Stimulated activated CD4-positive, alpha-beta T cell treated with anti-CD3 and anti-CD28 coated beads, Interleukin-4, amount 100 ng/mL, for 24 hours (primary cell): ENCODE measurements at places on chromosomes 16 and 17.

- DNase-seq: no peak
Measured at GRCh38 chr16:23274968-23275367, 27.1 kb upstream of the SCNN1B start.

DNA sequence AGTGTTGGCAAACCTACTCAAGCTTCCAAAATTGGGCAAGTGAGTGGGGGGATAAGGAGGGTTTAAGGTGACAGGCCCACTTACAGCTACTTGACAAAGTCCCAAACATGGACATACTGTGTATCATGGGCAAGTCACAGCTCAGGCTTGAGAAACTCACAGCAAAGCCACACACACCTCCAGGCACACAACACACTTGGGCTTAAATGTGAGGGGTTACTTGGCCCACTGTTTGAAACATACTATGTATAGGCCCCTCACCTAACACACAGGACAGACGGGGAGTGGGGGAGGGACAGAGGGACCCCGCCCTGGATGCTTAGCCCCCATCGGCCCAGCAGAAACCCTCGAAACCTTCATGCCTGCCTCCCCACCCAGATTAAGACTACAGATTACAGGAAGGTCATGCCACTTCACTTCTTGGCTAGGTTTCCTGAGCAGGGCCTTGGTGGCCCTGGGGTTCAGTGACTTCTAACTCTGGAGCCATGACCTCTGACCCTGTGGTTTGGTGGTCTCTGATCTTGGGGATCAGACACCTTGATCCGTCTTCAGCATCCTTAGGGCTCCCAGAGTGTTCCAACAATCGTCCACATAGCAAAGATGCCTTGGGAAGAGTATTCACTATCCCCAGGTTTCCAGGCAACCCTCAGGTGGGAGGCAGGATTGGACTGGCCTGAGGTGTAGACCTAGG is 2.3 kb upstream of the SAMD14 start:
- no peak for DNase-seq

- no peak for DNase-seq
Measured at GRCh38 chr17:56305007-56305406, 151.7 kb downstream of the ANKFN1 start.

GRCh38 chr17:59754552-59754951 is 47.1 kb downstream of the VMP1 start:
- DNase-seq: peak; percentile 41

DNA sequence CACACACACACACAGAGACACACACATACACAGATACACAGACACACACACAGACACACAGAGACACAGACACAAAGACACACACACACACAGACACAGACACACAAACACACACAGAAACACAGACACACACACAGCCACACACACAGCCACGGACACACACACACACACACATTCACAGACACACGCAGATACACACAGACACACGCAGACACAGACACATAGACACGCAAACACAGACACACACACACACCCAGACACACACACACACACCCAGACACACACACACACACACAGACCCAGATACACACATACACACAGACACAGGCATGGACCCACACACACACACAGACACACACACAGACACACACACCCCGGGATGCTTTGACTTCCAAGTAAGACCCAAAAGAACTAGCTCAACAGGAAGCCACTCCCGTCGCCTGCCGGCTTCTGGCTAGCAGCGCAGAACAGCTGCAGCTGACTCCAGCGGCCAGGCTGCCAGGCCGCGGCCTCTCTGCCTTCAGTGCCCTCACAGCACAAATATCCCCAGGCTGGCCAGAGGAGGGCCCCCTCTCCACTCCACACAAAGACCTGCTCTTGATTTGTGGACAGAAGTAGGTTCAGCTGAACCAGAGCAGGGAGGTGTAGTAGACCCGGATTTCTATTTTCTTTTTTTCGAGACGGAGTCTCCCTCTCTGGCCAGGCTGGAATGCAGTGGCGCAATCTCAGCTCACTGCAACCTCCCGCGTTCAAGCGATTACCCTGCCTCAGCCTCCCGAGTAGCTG is 6.0 kb upstream of the CHRNE start:
- DNase-seq: peak; percentile 75

- no peak for DNase-seq
Measured at GRCh38 chr16:71792176-71792575, 16.5 kb downstream of the AP1G1 start.

- DNase-seq: no peak
Measured at GRCh38 chr16:4852221-4852872, 5.1 kb downstream of the UBN1 start.

GRCh38 chr17:16933317-16934132 is 38.4 kb downstream of the TNFRSF13B start:
- no peak for DNase-seq

GRCh38 chr17:75087558-75088453 is at the start of gene SLC16A5:
SLC16A5 (plus strand) TSS chr17:75087954; CDS start chr17:75093637, 5,683 bp downstream.
- DNase-seq: peak; percentile 44

GRCh38 chr16:69937465-69937951 is 13.6 kb upstream of the CLEC18A start:
- no peak for DNase-seq

DNA sequence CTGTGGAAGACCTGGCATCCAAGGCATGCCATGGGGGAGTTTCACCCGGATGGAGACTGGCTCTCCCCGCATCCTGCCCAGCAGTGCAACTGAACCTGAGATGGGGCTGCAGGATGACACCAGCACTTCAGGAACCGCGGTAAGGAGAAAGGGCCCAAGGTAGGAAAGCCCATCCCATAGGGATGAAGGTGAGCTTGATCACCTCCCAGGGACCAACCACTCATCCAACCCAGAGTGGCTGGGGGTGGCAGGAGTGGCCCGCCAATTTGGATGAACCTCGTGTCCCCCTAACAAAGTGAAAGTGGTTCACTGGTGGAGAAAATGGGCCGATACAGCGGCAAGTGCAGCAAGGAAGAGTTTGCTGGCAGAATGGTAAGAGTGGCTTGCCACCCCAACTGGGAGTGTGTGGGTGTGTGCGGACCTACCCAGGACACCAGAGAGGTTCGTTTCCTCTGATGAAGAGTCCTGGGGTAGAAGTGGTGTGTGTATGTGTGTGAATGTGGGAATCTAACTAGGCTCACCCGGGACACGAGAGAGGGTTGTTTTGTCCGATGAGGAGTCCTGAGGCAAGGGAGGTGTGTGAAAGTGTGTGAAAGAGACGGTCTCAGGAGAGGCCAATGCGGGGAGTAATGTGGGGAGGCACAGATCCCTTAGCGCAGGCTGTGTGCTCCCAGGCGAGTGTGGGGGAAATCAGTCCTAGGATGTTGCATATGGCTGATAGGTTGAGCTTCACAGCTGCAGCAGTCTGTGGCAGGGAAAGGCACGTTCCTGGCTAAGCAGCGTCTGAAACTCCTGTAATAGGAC is 22.6 kb downstream of the ACSM1 start:
- no peak for DNase-seq

DNA sequence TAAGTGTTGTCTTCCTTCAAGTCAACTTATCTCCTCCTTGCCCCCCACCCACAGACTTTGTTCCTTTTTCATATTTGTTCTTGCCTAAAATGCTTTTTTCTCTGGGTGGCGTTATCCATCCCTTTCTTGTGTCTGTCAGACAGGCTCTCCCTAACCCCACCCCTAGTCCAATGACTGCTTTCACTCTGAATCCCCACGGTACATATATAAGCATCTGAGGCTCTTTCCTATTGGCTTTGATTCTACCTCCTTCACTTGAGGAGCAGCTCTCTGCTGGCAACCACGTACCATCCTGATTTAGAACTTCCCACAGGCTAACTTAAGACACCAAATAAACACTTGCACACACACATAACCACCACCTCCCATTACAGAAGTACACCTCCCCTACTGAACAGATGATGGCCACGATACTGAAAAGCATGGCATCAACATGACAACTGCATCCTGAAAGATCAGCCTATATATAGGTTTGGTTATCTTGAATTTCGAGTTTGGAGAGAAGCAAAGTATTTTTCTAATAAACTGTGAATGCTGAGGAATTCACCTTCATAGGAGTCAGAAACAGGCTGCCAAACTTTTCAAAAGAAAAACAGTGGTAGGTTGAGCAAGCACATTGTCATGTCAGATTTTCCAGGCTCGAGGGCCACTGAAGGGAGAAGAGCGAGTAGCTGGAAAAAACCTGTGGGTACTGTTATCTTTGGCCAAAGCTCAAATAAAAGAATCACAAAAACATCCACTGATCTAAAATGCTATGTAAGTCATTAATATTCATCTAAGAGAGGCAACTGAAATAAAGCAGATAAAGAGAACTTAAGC is 24.3 kb downstream of the STAT3 start:
- DNase-seq: no peak

- DNase-seq: peak; percentile 91
Measured at GRCh38 chr17:77429969-77430752, 289.4 kb downstream of the SEC14L1 start.

DNA sequence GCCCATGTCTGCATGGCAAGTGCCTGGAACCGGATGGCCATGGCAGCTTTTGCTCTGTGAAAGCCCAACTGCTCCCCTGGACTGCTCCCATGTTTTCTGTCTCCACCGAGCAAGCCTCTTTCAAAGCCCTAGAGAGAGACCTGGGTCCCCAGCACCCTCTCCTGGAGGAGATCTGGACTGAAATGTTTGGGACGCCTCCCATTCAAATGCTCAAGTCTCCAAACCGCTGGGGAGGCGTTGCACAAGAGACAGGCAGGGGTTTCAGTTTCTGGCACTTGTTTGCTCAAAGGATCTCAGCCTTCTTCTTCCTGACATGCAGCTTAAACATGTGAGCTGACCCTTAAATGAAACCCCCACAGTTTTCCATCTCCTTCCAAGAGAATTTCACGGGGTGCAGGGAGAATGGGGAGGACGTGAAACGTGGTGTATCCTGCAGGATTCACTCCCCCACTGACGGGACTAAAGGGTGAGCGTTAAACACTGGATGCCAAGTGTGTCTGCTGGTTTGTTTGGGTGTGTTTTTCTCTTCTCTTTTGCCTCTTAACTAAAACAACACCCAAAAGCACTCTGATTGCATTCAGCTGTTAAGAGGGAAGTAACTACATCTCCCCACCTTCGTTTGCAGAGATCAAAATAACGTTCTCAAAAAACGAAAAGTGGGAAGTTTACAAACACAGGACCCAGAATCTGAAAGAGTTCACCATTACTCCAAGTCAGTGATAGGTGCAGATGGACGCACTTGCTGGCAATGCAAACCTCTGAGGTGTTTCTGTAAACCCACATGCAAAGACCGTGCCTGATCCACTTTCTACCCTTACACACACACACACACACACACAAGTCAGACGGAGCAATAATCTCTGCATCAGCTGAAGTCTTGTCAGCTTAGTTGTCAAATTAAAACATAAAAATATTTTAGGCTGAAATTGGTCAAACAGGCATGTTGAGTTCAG is 256.9 kb downstream of the C16orf95 start:
- DNase-seq: no peak

GRCh38 chr16:69840975-69841374 is 78.8 kb downstream of the WWP2 start:
- no peak for DNase-seq

DNA sequence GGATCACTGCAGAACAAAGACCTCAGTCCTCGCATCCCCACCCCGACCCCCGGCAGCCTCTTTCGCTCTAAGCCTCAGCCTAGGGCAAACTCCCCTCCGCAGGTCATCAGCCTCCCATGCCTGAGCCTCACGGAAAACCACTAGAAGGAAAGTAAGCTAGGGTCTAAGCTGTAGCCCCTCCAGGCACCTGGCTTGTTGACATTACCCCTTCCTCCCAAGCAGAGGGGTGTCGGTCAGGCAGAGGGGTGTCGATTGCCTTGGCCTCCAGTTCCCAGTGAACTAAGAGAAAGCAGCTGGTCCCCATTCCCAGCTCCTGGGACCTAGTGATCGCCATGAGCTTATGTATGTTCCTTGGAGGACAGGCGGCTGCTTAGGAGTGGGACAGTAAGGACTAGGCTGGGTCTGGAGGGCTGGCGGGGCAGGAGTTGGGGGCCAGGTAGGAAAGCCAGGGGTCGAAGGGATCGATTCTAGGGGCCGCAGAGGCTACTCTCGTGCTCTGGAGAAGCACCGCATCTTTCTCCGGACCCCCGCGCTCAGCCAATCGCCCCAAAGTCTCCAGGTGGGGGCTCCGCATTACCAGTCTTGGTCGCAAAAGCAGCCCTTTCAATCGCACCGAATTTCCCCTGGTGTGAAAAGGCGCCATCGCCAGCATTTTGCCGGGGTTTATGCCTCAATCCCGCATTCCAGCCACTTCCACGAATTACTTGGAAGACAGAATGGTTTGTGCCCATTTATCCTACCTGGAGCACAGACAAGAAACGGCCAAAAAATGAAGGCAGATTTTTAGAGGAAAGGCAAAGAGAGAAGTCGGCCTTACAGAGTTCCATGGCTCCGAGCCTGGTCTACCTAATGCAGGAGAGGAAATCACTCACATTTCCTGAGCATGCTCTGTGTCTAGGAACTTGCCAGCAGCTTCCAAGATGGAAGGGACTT is 21.3 kb upstream of the HOXB13 start:
- DNase-seq: no peak

DNA sequence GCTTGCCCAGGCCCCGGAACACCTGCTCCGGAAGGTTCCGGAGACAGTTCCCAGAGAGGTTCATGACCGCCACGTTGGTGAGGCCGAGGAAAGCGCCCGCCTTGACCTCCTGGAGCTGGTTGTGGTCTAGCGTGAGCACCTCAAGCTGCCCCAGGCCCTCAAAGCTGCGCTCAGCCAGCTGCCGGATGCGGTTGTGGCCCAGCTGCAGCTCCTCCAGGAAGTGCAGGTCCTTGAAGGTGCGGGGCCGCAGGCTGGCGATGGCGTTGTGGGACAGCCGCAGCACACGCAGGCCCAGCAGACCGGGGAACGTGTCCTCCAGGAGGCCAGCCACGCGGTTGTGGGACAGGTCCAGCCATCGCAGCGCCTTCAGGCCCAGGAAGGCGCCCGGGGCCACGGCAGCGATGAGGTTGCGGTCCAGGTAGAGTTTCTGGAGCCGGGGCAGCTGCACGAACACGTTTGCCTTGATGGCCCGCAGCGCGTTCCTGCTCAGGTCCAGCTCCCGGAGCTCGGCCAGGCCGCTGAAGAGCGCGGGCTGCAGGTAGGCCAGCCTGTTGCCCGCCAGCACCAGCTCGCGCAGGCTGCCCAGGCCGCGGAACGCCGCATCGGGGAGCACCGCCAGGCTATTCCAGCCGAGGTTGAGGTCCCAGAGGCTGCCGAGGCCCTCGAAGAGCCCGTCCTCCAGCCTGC is 2.1 kb downstream of the IGFALS start:
- DNase-seq: no peak

GRCh38 chr16:55045756-55046460 is 115.2 kb downstream of the IRX5 start:
- no peak for DNase-seq

- peak; percentile 92 for DNase-seq
Measured at GRCh38 chr17:39636927-39637736, at the start of gene STARD3. STARD3 (plus strand) TSS chr17:39637144; CDS start chr17:39653532, 16,388 bp downstream.

GRCh38 chr17:54029986-54030385 is 207.3 kb downstream of the KIF2B start:
- DNase-seq: no peak

DNA sequence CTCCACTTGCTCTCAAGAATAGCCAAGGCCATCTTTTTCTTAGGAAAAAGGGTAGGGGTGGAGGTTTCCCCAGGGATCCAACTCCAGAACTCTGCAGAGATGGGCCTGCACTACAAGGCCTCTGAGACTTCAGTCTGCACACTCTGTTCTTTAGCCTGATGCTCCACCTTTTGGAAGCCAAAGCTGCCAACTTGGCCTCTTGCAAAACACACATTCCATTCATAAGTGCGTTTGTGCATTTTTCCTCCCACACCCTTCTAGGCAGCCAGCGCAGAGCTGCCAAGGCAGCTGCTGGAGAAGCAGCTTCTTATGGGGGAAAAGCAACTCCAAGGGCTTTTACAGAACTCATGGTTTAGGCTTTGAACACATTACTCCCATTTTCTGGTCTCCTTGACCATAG is 45.3 kb downstream of the REXO5 start:
- no peak for DNase-seq
